Heart left ventricle (tissue), 16 donors: ENCODE measurements at places on chromosomes 1 and 21. TPM values are rescaled to one million over a fixed set of nuclear protein-coding genes. Genes with fewer than 3 reads are reported as not detected.

SRSF4 gene
- 49.0 TPM for total RNA-seq

CLCA4 gene
- total RNA-seq = not detected

ATP1A4 gene
- not detected for total RNA-seq

LDLRAD1 gene
- not detected for total RNA-seq
